Left renal pelvis (tissue), 4 donors: ENCODE measurements at places on chromosomes 16 and 17. TPM values are rescaled to one million over a fixed set of nuclear protein-coding genes. Genes with fewer than 3 reads are reported as not detected.

Gene ZP2
- 0.12 TPM for polyA plus RNA-seq

Gene GPRC5B
- 45.3 TPM for polyA plus RNA-seq

Gene KLHL36
- polyA plus RNA-seq, result 21.1 TPM

Gene DCUN1D3
- polyA plus RNA-seq, result 7.2 TPM

Gene KRTAP3-2
- not detected for polyA plus RNA-seq

Gene ADAD2
- 0.16 TPM for polyA plus RNA-seq

Gene RHBDF2
- polyA plus RNA-seq, result 8.9 TPM

Gene IGFBP4
- polyA plus RNA-seq, result 346 TPM

Gene LIMD2
- 37.0 TPM for polyA plus RNA-seq

Gene CHST5
- 0.66 TPM for polyA plus RNA-seq

Gene ARL5C
- 0.09 TPM for polyA plus RNA-seq

Gene DNAI2
- not detected for polyA plus RNA-seq

Gene CHP2
- polyA plus RNA-seq, result 1.8 TPM

Gene C16orf86
- 2.9 TPM for polyA plus RNA-seq

DNA sequence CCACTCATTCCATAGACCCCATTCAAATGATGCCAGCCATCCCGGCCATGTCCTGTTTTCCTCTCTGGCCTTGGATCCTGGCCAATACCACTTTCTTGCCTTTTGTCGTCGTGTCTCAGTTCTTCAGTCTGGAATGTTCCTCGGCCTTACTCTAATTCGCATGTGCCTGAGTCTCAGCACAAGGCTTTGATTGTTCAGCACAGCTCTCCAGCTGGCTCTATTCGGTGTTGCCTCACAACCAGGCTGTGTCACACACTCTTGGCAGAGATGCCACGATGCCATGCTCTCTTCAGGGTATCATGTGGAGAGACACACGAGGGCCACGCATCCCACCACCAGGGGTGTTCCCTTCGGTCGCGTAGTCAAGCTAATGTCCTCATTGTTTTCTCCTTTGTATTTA is 1.8 kb upstream of the VPS4A start:
- DNase-seq, result no peak

DNA sequence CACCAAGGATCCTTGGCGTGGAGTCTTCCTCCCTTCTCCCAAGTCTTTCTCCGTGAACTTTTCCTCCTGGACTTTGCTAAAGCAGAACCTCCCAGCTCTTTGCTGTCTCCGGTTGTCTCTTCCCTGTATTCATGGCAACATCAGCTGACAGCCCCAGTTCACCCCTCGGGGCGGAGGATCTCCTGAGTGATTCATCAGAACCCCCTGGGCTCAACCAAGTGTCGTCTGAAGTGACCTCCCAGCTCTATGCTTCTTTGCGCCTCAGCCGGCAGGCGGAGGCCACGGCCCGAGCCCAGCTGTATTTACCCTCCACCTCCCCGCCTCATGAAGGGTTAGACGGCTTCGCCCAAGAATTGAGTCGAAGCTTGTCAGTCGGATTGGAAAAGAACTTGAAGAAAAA is 943 bp downstream of the CNTROB start:
- no peak for DNase-seq

DNA sequence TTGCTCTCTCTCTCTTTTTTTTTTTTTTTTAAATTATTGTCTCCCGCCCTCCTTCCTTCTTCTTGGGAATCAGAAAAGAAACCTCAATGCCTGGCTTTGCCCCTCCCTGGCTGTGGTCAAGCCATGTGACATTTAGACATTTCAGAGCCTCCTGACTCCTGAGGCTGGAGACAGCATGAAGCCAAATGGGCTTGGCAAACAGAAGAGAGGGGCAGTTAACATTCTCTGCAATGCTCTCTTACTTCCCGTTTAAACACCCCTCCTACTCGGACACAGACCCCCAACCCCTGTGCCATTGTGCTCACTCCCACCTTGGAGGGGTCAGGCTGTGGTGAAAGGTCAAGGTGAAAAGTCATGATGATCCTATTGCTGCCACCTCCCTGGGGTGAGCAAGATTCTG is 14.7 kb upstream of the MEOX1 start:
- DNase-seq, result no peak

GRCh38 chr17:68498479-68499326 is 13.5 kb upstream of the PRKAR1A start:
- DNase-seq, result no peak

GRCh38 chr16:85878875-85879274 is 20.1 kb upstream of the IRF8 start:
- DNase-seq, result no peak

DNA sequence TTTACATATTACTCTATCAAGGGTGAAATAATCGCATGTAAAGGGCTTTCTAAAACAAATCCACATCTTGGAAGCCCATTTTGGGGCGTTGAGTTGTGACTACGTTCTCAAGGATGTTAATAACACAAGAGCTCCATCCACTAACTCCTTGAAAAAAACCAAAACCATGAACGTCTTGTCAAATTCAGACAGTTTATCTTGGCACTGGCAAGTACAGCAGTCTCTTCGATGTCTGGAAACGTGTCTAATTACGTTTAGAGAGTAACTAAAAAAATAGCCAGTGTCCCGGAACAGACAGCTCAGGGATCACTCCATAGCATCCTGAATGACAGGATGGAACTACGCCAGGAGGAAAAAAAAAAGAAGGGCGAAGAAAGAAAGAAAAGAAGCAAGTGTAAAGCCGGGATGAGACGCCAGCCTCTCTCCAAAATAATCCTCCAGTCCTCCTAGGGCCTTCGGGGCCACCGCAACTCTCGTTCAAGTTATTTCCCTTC is 954 bp downstream of the MYO1D start:
- peak; percentile 25 for DNase-seq

- no peak for DNase-seq
Observed at GRCh38 chr16:84528322-84528721, 23.9 kb upstream of the MEAK7 start.

- DNase-seq, result no peak
Observed at GRCh38 chr17:65674246-65675045, 113.0 kb upstream of the AXIN2 start.

GRCh38 chr16:14963281-14964173 is 11.3 kb upstream of the PDXDC1 start:
- no peak for DNase-seq

DNA sequence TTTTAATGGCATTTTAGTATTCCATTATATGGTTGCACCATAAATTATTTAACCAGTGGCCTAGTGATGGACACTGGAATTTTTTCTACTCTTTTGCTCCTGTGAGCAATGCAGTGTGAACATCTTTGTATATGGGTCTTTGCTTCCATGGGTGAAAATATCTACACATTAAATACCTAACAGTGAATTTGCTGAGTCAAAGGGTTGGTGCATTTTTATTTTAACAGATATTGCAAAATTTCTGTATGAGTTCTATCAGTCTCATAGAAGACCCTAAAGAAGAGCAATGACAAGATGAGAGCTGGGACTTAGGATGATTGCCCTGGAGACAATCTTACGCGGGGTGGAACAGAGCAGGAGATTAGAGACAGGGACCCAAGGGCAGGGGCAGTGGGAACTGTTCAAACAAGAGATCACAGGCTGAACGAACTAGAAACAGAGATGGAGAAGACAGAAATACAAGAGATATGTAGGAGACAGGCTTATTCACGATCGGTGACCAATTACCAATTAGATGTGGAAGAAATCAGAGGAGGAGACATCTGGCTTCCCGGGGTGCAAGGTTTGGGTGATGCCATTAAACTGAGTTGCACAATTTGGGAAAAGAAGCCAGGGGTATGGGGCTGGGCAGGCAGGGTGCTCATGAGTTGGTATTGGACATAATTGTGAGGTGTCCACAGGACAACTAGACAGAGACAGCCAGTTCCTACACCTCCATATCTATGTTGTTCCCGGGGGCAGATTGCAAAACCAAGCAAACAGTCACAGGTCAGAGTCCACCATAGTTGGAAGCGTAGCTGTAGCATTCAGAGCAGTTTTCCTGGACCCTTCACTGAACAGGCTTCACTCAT is 39.9 kb upstream of the LONP2 start:
- no peak for DNase-seq

GRCh38 chr16:56094231-56094630 is 97.1 kb upstream of the GNAO1 start:
- DNase-seq, result no peak

GRCh38 chr16:66948837-66949225 is 12.2 kb upstream of the CES3 start:
- DNase-seq, result no peak

GRCh38 chr17:362721-363120 is 10.1 kb upstream of the RPH3AL start:
- no peak for DNase-seq

GRCh38 chr16:83830091-83830768 is 22.5 kb downstream of the HSBP1 start:
- DNase-seq, result no peak

DNA sequence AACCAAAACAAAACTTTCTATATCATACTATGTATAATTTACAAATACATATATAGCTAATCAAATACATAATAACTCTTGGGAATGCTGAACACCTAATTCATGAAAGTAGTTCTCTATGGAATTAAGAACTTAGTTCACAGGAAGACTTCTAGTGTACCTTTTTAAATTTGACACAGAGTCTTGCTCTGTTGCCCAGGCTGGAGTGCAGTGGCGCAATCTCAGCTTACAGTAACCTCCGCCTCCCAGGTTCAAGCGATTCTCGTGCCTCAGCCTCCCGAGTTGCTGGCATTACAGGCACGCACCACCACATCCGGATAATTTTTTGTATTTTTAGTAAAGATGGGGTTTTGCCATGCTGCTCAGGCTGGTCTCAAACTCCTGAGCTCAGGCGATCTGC is 24.7 kb downstream of the RFWD3 start:
- no peak for DNase-seq

DNA sequence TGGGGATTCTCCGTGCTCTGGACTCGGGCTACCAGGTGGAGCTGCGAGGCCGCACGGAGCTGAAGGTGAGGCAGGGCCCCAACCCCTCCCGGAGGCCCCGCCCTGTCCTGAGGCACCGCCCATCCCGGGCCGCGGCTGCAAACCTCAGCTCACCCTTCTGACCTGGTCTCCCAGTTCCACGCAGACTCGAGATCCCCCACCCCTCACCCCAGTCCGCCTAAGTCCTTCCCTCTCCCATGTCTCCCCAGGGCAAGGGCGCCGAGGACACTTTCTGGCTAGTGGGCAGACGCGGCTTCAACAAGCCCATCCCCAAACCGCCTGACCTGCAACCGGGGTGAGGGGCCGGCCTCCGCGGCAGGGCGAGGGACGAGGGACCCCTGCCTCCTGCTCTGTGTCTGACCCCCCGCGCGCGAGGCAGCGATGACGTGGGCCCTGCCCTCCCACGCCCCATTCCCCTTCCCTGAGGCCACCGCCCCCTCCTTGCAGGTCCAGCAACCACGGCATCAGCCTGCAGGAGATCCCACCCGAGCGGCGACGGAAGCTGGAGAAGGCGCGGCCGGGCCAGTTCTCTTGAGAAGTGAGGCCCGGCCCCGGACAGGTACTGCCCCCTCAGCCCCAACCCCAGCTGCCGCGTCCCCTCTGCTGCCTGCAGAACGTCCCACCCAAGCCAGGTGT is 13.7 kb downstream of the GUCY2D start:
- DNase-seq, result no peak

GRCh38 chr16:66476328-66477027 is 49.4 kb downstream of the BEAN1 start:
- DNase-seq, result no peak

GRCh38 chr16:51755039-51755501 is 604.0 kb upstream of the SALL1 start:
- DNase-seq, result no peak

- no peak for DNase-seq
Observed at GRCh38 chr16:4260360-4260759, 12.5 kb downstream of the TFAP4 start.

DNA sequence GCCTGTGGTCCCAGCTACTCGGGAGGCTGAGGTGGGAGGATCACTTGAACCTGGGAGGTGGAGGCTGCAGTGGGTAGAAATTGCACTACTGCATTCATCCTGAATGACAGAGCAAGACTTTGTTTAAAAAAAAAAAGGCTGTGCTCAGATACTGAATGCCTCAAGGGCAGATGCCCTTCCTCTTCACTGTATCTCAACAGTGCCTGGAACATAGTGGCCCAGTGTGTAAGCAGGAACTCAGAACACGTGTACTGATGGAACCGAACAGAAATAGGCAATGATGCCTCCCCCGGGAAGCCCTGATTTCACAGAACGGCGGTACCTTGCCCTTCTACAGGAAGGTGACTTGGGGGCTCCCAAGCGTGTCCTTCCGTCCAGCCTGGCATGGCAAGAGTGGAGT is 46.8 kb downstream of the PLXDC1 start:
- no peak for DNase-seq

GRCh38 chr17:17789828-17790636 is 46.8 kb downstream of the SREBF1 start:
- no peak for DNase-seq

- no peak for DNase-seq
Observed at GRCh38 chr17:51820252-51820651, 338.3 kb downstream of the CA10 start.

DNA sequence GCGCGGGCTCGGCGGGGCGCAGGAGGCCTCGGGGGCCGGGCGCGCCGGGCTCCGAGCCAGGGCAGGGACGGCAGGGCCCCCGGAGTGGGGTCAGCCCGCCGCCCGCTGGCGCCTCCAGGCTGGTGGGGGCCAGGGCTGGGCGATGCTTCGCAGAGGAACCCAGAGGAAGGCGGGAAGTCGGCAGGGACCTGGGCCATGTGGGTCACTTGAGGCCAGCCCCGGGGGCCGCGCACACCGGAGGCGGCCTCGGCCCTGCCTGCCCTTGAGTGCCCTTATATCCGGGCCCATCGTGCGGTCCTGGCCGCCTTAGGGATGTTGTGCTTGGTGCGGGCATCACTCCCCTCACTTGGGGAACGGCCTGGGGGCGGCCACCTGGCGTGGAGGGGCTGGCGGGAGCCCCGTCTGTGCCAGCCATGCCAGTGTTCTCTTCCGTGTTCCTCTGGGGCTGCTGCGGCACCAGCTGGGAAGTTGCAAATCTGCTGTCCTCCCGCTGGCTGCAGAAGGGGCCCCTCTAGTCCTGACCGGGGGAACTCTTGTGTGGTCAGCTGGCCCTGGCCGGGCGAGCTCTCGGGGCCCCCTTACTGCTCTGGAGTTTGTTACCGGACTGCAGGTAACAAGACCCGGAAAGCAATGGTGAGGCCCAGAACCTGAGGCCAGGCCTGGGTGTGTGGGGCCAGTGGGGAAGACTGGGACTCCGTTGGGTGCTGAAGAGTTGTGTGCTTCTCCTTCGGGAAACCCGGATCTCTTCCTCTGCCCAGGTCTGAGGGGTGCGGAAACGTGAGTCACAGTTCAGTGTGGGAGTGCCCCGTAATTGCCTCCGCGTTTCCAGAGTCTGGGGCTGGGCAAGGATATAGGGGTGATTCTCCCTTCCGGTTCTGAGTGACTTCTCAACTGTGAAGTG is 849 bp downstream of the CAPN15 start:
- DNase-seq, result no peak
